T-helper 2 cell treated with Interferon-gamma antibody and Interleukin-4, amounts not matched to agents 5 μg/mL and 100 μg/mL, for 36 hours (primary cell): ENCODE measurements at places on chromosomes 5 and 9.
A peak's percentile ranks its signal among the peaks of the same experiment; 100 is the strongest.

DNA sequence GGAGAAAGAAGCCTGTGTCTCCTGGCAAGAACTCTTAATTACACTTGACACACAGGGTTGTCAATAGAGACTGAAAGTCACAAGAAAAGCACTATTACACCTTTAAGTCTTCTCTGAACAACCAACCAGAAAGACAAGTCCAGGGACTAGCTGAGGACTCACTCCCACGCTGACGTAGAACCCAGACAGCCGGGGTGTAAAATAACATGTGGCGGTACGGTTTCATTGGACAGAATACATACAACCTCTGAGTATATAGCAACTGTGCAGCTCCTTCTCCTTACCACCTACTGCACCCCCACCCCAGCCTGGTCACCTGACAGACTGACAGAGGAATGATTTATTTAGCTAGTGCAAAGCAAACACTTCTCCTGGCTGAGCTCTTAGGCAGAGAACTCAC is 103.4 kb upstream of the RASEF start:
- no peak overlapping the region for H3K4me3 ChIP-seq
- H3K36me3 ChIP-seq, result no peaks in the 10 kb centered on the region

DNA sequence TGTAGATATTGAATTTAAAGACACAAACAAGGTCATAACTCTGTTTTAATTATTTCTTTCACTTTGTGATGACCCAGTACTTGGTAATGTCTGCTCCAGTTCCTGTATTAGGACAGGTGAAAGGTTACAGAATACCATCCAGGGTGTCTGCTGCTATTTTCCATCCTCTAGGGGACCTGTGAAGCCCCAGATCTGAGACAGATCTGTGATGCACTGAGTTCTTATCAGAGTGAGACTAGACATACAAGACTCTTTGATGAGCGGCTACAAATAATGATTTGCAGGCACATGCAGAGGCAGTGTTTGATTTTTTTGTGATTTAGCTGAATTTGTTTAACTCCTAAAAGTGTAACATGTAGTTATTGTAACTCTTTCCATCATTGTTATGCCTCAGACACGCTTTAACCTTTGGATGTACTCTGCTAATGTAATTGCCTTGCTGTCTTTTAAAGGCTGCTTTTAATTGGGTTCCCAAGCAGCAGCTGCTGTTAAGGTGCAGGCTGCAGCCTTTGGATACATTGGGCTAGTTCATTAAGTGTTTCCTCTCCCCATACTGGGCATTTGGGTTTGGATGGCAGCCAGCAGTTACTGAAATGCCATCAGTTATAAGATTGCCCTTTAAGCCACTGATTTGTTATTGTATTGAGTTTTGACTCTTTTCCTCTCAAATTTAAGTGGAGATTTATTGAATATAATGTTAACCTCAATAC is 63.3 kb downstream of the RASGRF2 start:
- H3K36me3 ChIP-seq, result no peaks in the 10 kb centered on the region
- H3K4me1 ChIP-seq, result peaks cover 32% of the 10 kb centered on the region
- no peak overlapping the region for H3K4me3 ChIP-seq
- no peak overlapping the region for H3K27ac ChIP-seq

GRCh38 chr9:118882684-118883083 is 486.6 kb downstream of the BRINP1 start:
- H3K36me3 ChIP-seq, result no peaks in the 10 kb centered on the region
- DNase-seq, result no peak
- no peaks in the 10 kb centered on the region for H3K4me1 ChIP-seq
- no peaks in the 10 kb centered on the region for H3K27me3 ChIP-seq
- no peak overlapping the region for H3K27ac ChIP-seq

DNA sequence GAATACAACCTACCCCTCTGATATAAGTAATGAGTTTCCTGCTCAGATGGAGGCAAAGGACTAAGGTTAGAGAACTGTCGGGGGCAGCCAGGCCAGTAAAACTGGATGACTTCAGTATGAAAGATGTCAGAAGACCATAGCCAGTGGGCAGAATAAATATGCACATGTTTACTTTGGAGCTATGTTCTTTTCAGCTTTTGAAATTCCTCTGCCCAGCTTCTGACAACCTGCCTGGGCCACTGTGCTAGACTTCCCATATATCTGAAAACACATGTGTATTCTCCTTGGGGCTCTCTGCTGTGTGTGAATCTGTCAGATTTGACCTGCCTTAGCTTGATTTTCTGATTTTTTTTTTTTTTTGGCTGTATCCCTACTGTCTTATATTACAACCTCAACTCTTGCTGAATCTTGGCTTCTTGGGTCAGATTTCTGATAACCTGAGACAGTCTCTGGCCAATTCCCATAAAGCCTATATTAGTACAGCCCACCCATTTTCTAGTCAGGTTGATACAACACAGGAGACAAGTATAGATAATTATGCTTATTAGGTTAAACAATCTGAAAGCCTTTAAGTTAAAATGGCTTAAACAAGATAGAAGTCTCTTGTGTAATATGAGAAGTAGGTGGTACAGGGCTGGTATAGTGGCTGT is 76.6 kb upstream of the PRLR start:
- no peaks in the 10 kb centered on the region for H3K4me1 ChIP-seq
- no peaks in the 10 kb centered on the region for H3K36me3 ChIP-seq
- no peaks in the 10 kb centered on the region for H3K27me3 ChIP-seq
- H3K27ac ChIP-seq, result no peak overlapping the region
- H3K4me3 ChIP-seq, result no peak overlapping the region

DNA sequence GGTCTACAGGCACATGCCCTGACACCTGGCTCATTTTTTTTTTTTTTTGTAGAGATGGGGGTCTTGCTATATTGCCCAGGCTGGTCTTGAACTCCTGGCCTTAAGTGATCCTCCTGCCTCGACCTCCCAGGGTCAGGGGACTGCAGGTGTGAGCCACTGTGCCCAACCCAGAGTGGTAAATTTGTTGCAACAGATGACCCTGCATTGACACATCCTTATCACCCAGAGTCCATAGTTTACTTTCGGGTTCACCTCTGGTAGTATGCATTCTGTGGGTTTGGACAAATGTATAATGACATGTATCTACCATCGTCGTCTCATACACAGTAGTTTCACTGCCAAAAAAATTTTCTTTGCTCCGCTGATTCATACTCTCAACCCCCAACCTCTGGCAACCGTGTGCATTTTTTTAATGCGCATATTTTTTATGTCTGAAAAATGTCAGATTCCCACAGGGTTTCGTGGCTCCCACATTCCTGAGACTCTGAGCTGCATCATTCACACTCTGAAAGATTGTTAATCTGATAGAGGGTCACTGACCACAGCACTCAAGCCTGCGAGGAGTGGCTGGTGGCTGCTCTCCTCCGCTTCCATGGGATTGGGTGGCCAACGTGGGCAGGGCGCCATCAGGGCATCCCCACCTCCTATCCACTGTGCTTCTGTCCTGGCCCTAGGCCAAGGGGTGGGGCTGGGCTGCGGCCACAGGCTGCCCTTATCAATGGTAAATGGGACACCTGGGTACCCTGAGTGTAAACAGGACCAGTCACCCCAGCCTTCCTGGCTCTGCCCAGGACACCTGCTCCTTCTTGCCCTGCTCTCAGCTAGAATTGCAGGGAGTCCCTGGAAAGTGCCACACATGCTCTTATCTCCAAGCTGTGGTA is 9.6 kb downstream of the NDST1 start:
- no peak overlapping the region for H3K27ac ChIP-seq
- no peaks in the 10 kb centered on the region for H3K36me3 ChIP-seq
- DNase-seq, result no peak
- no peaks in the 10 kb centered on the region for H3K4me1 ChIP-seq
- H3K27me3 ChIP-seq, result no peaks in the 10 kb centered on the region
- H3K4me3 ChIP-seq, result no peak overlapping the region

GRCh38 chr9:21837501-21837900 is 35.1 kb downstream of the MTAP start:
- H3K36me3 ChIP-seq, result peaks cover 88% of the 10 kb centered on the region
- H3K4me3 ChIP-seq, result no peak overlapping the region
- H3K27ac ChIP-seq, result no peak overlapping the region
- no peaks in the 10 kb centered on the region for H3K27me3 ChIP-seq

DNA sequence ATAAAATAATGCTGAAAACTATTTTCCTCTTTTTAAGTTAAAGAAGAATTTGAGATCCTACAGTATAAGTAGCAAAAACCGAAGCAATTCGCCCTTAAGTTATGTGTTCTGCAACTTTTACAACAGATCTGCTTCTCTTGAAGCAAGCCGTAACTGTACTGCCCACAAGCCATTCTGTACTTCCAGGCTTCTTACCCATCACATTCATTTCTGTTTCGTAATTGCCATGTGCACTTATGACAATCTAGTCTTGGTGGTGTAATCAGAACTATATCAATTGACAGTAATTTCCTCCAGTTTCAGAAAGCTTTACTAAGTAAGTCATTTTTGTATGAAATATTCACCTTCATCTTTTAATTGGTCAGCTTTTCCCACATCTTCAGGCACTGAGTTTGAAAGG is 13.8 kb downstream of the SGTB start:
- H3K27me3 ChIP-seq, result no peaks in the 10 kb centered on the region
- no peak for DNase-seq
- H3K4me3 ChIP-seq, result no peak overlapping the region
- no peak overlapping the region for H3K27ac ChIP-seq
- H3K36me3 ChIP-seq, result peaks cover 11% of the 10 kb centered on the region

GRCh38 chr9:121289026-121289771 is 21.2 kb downstream of the GSN start:
- no peaks in the 10 kb centered on the region for H3K36me3 ChIP-seq
- H3K27me3 ChIP-seq, result no peaks in the 10 kb centered on the region
- no peak overlapping the region for H3K4me3 ChIP-seq
- no peak for DNase-seq
- H3K27ac ChIP-seq, result no peak overlapping the region
- H3K4me1 ChIP-seq, result peaks cover 8% of the 10 kb centered on the region

- no peak for DNase-seq
- H3K36me3 ChIP-seq, result no peaks in the 10 kb centered on the region
- no peaks in the 10 kb centered on the region for H3K27me3 ChIP-seq
- no peaks in the 10 kb centered on the region for H3K4me1 ChIP-seq
- H3K27ac ChIP-seq, result no peak overlapping the region
These were observed 30.1 kb upstream of the HAPLN1 start for GRCh38 chr5:83750749-83751148.

GRCh38 chr9:92097997-92098482 is 17.2 kb downstream of the SPTLC1 start:
- H3K4me3 ChIP-seq, result peak overlapping the region; percentile 53
- H3K27me3 ChIP-seq, result no peaks in the 10 kb centered on the region
- peak overlapping the region; percentile 61 for H3K27ac ChIP-seq
- peak; percentile 67 for DNase-seq
- peaks cover 47% of the 10 kb centered on the region for H3K36me3 ChIP-seq

DNA sequence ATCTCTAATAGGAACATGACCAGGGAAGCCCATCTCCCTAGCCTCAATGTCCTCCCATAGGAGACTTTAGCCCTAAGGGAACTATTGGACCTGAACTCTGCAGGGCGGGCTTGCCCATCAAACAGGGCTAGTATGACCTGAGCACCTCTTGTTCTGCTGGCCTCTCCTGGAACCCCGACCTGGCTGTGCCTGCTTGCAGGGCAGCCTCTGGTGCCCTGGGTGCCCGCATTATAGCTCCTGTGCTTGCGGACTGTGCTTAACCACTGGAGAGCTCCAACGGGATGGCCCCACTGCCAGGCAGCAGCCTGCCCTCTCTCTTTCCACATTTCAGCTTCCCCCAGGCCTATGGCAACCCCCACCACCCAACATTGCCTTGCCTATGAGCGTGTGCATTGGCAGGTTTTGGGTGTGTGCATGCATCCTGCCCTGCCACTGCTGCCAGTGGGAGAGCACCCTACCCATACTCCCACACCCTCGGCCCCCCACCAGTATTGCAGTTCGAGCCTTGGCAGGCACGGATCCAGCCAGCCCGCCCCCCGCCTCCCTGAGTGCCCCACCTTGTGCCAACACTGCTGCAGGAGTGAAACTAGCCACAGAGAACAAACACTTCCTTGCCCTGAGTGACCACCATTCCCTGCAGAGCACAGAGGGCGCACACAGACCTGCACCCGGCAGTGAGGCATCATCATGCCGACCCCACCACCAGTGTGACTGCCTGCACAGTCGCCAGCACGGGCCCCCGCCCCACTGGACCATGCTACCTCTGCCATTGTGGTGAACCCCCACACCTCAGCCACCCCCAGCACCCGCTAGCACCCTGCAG is 1123.8 kb upstream of the CDH6 start:
- no peak overlapping the region for H3K4me3 ChIP-seq
- no peak overlapping the region for H3K27ac ChIP-seq
- H3K36me3 ChIP-seq, result no peaks in the 10 kb centered on the region

- no peaks in the 10 kb centered on the region for H3K27me3 ChIP-seq
- H3K4me1 ChIP-seq, result no peaks in the 10 kb centered on the region
- no peak overlapping the region for H3K4me3 ChIP-seq
- H3K27ac ChIP-seq, result no peak overlapping the region
- H3K36me3 ChIP-seq, result no peaks in the 10 kb centered on the region
These were observed 385.0 kb downstream of the CTNND2 start for GRCh38 chr5:11519236-11519635.

DNA sequence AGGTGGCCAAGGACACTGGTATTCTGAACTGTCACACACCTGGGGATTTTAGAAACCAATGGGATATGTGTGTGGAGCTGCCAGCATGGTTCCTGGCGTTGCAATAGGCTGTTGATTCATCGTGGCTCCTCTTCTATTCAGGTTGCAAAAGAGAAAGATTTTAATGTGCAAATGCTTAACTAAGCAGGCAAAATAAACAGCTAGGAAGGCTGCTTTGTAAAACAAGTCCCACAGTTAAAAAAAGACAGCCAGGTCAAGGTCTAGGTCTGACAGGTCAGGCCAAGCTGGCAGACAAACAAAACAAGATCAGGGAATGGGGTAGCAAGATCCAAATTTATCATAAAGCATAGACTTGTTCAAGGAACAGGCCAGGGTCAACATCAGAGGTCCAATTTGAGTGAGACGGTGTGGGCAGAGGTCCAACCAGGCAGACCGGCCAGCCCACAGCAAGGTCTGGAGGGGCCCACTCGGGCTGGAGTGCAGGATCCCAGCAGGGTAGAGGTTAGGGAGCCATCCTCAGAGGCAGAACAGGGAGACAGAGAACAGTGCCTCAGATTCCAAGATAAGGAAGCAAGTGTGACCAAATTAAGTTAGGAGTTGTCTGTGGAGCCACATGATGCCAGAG is 45.6 kb downstream of the SUB1 start:
- no peak overlapping the region for H3K4me3 ChIP-seq
- no peaks in the 10 kb centered on the region for H3K36me3 ChIP-seq
- no peaks in the 10 kb centered on the region for H3K27me3 ChIP-seq
- DNase-seq, result no peak
- H3K4me1 ChIP-seq, result no peaks in the 10 kb centered on the region
- H3K27ac ChIP-seq, result no peak overlapping the region
